ENCODE measurements at places on chromosomes 12 and 14.

DNA sequence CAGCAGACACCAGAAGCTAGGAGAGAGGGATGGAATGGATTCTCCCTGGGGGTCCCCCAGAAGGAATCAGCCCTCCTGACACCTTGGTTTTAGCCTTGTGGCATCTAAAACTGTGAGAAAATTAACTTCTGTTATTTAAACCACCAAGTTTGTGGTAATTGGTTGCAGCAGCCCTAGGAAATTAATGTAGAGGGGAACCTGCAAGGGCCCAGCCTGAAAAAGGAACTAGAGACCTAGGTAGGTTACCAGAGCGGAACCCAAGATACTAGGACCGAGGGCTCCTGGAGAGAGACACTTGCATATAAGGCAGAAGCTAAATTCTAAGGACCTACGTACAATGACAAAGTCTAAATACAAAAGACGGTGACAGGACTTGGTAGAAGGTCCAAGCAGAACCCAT is 8.1 kb upstream of the DENND5B start:
- no peak for DNase-seq

DNA sequence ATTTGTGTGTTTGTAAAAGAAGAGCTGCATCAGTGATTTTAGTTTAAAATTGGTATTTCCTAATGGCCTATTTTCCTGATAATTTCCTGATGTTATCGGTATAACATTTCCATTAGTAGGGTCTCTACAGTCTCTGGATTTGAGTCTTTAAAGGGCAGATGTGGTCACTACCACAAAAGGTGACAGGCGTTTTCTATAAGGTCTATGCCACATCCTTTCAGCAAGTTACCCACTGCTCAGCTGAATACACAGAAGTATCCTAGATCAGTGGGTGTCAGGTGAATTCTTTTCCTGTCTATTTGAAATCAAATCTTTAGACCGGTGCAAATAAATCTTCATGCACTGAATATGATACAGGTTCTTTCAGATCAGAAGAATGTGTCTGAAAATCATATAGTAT is 90.2 kb downstream of the LIN7A start:
- no peak for DNase-seq

- DNase-seq, result peak; percentile 91
Measured at GRCh38 chr12:47095446-47096236, 15.9 kb upstream of the AMIGO2 start.

GRCh38 chr12:122850695-122851350 is 15.6 kb downstream of the HIP1R start:
- DNase-seq, result peak; percentile 31

DNA sequence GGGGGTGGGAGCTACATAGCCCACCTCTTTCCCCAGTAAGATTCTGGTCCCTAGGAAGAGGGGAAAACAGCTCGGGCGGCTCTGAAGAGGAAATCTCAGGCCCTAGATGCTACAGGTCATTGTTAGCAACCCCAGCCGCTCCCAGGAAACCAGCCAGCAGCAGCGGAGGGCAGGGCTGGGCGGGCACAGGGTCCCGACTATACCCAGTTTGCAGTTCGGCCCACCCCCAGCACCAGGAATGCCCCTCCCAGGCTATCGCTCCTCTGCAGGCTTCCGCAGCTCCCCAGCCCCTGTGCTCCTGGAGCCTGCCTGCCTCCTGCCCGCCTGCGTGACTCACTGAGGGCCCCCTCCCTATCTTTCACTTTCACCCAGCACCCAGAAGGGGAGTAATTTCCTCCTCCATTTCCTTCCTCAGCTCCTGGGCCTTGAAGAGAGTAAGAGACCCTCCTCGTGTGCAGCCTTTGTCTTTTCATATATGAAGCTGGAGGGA is 27.2 kb upstream of the PNMA1 start:
- DNase-seq, result peak; percentile 71

DNA sequence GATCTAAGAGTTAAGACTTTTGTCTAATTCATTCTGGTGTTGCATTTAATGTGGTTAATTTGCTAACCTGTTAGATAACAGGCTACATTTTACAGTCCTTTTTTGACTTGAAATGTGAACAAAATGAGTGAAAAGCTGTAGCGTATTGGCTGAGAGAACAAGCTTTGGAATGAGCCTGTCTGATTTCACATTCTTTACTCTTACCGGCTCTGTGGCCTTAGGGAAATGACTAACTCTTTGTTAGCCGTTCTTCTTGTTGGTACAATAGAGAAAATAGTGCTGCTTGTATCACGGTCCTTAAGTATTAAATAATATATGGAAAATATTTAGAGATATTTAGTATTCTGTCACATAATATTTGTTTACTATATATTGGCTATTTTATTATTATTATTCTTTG is 1.9 kb downstream of the MNAT1 start:
- DNase-seq, result peak; percentile 58

GRCh38 chr12:76518699-76519098 is 40.9 kb downstream of the OSBPL8 start:
- DNase-seq, result no peak

DNA sequence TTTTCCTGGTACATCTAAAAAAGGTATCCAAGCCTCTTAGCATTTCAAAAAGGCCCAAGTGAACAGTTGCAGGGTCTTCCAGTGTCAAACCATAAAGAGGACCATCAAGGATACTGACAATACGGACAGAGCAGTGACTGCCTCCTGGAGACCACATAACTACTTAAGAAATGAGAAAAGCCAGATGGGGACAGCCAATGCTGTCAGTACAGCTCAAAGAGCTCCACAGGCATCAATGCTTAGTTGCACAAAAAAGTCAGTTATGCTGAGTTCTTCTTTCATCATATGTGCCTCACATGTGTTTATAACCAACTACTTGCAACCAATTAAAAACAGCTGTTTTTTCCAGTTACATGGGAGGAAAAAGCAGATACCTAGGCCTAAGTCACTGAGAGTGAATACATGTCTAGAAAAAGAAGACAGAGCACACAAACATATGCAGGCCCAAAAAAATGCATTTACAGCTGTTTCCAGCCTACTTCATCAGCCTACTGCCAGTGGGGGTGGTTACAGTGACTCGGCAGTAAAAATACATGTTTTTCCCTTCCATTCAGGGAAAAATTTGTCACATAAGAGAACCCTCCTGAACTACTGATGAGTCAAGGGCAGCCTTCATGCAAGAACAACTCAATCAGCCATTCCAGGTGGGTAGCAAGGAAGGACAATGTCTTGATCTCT is 84.0 kb downstream of the DCAF5 start:
- DNase-seq, result peak; percentile 9

DNA sequence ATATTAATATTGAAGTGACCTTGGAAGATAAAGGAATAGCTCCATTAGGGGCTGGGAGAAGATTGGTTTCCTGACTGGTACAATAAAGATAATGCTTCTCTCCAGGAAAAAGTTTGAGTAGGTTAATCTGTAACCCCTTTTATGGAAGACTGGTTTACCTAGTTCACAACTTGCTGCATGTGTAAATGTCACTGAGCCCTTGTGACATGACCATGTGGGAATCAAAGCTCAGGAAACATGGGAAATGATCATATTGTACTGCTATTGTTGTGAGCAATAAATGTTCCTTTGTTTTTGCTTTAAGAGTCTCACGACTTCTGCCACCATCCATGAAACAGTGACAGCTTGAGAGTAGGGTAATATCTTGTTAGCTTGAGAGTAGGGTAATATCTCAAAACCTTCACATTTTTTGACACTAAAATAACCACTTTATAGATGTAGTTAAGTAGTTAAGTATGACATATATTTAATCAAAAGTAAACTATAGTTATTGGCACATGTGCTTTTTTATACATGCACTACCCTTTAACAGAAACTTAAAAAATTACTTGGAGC is 1338.6 kb downstream of the FSCB start:
- no peak for DNase-seq

DNA sequence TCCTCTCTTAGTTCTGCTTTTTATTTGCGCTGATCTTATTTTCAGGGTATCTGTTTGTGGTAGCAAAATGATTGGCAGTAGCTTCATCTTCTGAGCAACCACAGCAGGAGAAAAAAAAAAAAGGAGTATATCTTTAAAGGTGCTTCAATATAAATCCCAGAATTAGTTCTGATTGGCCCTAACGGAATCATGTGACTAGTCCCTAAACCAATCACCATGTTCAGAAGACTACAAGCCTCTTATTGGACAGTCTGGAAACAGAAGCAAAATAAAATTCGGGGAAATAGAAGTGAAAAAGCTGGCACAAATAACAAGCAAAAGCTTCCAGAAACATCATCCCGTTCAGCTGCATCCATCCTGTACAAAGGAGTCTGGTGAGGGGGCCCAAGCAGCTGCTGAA is 49.9 kb upstream of the PTPRO start:
- DNase-seq, result no peak

DNA sequence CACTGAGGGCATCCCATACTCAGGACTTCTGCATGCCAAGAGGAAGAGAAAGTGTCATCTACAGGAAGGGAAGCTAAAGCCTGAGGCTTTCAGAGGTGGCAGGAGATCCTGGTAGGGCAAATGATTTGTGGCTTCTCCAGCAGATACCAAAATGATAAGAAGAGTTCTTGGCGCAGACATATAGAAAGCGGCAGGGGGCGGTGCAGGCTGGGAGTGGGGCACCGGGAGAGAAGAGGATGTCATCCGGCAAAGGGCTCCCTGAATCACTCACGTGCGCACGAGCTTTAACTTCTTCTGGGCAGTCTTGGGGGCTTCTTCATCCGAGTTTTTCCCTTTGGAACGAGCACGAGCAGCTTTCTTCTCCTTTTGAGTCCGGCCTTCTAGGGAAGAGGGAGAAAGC is 5.2 kb upstream of the ACRBP start:
- no peak for DNase-seq

GRCh38 chr14:56555921-56556570 is 23.6 kb upstream of the TMEM260 start:
- peak; percentile 32 for DNase-seq

GRCh38 chr12:82069931-82070514 is 288.2 kb downstream of the CCDC59 start:
- no peak for DNase-seq

Measured in ACHN (cell line).